Naive B cell (primary cell): ENCODE measurements at places on chromosomes 2 and 18.
A peak's percentile ranks its signal among the peaks of the same experiment; 100 is the strongest.

- no peak for DNase-seq
These were observed 678.3 kb upstream of the ID2 start for GRCh38 chr2:8003462-8004075.

- DNase-seq = no peak
These were observed 71.5 kb upstream of the TTC39C start for GRCh38 chr18:23943104-23943503.

DNA sequence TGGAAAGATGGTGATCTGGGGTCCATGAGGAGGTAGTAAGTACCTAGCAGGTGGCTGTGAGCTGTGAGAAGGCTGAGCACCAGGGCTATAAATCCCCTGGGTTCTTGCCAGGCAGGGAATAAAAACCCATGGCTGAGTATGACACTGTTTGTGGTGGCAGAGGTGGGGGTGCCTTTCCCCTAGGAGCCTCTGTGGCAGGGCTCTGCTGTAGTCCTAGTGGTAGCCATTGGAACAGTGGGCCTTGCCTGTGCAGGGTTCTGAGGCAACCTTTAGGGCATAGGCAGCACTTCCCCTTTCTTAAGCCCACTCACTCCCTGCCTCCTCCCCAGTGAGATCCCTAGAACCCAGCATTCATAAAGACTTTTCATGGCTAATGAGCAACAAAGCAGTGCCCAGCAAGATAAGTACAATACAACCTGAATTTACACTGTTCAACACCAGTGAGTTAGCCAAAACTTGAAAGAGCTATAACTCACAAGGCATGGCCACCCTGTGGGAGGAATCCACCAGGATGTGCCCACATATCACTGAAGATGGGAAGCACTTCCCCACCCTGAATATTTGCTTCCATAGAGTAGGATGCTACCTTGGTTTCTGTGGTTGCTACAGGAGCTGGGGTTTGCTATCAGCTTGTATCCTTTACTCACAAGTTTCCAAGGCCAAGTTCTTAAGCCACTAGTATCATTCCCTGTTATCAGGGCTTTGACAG lies 100.9 kb upstream of the NEUROD1 start:
- no peak for DNase-seq

DNA sequence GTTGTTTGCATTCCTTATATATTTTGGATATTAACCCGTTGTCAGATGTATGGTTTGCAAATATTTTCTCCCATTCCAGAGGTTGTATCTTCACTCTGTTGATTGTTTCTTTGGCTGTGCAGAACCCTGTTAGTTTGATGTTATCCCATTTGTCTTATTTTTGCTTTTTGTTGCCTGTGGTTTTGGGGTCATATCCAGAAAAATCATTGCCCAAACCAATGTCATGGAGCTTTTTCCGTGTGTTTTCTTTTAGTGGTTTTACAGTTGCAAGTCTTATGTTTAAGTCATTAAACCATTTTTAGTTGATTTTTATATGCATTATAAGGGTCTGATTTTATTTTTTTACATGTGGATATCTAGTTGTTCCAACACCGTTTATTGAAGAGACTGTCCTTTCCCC lies 35.8 kb downstream of the PPIG start:
- no peak for DNase-seq

DNA sequence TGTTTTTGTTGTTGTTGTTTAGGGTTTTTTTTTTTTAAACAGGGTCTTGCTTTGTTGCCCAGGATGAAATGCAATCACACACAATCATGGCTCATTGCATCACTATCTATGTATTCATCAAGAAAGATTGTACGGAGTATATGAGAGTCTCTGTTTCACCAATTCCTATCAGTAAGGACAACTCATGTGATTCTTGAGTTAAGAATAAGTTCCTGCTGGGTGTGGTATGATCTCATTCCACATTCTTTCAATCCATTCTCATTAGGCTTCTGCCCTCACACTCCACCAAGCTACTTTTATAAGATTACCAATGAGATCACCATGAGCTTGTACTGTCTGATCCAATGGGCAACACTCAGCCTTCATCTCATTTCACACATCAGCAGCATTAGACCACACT lies 9.1 kb upstream of the AP1S3 start:
- no peak for DNase-seq

DNA sequence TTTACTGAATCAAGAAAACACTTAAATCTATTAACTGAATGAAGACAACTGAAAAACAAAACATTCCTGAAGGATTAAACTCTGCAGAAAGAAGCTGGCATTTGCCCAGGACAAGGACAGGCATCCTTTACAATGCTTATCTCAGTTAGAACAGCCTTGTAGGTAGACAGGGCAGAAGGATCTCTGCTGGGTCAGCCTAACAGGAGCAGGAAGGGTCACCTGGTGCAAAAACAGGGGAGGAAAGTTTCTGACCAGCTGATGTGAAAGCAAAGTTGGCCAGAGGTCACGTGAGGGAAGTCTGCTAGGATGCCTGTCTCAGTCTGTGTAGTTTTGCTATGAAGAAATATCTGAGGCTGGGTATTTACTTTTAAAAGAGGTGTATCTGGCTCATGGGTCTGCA lies 348.6 kb downstream of the ANAPC1 start:
- DNase-seq = no peak

DNA sequence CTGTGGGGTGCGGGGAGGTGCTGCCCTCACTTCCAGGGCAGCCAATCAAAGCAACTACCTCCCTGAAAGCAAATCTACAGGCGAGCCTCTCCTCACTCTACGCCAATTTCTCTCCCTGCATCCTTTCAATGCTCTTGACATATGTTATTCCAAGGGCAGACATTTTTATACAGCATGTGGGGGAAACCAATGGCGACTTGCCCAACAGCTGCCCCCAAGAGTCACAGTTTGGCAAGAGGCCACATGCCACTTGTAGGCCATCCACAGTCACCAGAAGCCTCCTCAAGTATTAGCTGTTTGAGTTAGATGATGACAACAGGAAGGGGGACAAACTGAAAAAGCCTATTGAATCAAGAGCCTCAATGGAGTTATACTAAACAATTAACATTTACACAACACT lies 114.6 kb downstream of the MYO5B start:
- no peak for DNase-seq

DNA sequence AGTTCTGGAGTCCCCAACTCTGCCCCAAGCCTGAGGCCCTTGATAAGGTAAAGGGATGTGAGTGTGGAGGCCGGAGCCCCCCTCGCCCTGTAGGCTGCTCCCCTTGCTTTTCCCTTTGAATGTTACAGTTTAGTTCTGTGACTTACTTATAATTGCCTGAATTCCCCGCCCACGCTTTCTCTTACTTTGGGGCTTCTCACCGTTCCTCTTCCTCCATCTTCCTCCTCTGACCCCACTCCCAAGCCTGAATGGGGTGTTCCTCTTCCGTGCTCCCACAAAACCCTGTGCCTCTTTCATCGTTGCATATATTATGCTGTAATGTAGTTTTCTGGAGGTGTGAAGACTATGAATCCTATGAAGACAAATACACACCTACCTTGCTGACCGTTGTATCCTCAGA lies 15.0 kb upstream of the IL1RN start:
- no peak for DNase-seq

GRCh38 chr18:57748770-57749603 lies 54.1 kb downstream of the ATP8B1 start:
- DNase-seq = peak; percentile 4
